ENCODE measurements at places on chromosomes 3 and 15.

GRCh38 chr3:71872256-71872655 is 87.3 kb upstream of the PROK2 start:
- DNase-seq: no peak

- no peak for DNase-seq
Measured at GRCh38 chr3:53691885-53692284, 154.3 kb downstream of the CHDH start.

- no peak for DNase-seq
Measured at GRCh38 chr15:26689462-26689861, 83.4 kb downstream of the GABRB3 start.

GRCh38 chr3:112136959-112137693 is 4.1 kb upstream of the GCSAM start:
- no peak for DNase-seq

DNA sequence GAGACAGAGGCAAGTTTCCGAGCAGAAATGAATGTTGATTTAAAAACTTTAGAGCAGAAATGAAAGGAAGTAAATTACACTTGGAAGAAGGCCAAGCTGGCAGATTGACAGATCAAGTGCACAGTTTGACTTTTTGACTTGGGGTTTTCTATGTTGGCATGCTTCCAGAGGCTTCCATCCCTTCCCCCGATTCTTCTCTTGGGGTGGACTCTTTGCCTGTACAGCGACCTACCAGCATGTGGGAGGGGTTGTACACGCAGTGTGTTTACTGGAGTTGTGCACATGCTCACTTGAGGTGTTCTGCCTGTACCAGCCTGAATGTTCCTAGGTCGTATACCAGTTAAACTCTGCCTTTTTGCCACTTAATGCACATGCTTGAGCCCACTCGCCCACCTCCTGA is 701.5 kb upstream of the GBE1 start:
- DNase-seq: no peak

DNA sequence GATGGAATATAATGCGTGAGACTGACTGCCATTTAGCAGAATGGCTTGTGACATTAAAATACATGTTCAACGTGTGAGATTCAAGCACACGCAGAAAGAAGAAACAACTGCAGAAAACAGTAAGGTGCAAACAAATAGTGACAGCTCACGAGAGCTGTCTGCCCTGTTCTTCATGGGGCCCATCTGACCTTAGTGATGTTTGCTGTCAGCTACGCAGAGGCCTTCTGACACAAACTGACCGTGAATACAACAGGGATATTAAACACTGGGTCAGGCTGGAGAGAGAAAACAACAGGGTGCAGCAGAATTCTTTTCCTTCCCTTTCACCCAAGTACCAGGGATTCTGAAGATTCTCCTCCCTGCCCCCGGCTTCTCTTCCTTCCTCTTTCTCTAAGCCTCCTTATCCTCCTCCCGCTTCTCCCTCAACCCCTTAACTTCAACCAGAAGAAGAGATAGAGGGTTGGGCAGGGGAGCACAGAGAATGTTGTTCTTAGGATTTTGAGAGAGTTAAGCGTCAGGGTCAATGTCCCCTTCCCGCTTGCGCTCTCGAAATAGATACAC is 2.1 kb downstream of the TNFAIP8L3 start:
- no peak for DNase-seq

GRCh38 chr15:60272623-60273022 is 125.2 kb downstream of the ANXA2 start:
- DNase-seq: no peak

GRCh38 chr3:14522768-14523167 is 17.4 kb downstream of the GRIP2 start:
- no peak for DNase-seq

DNA sequence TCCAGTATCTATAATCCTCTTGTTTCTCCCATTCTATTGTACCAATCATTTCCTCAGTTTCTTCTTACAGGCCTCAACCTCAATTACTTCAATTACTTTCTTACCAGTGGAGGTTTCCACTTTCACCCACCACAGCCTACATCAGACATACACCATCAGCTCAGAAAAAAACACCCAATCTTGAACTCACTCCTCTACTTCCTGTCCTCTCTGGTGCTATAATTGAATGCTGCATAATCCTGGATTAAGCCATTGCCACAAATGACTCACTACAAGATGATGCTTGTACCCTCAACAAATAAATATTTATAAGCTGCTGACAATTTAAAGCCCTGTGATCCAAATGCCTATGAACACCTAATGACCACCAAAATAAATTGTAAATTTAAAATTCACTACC is 18.5 kb downstream of the RYK start:
- no peak for DNase-seq

DNA sequence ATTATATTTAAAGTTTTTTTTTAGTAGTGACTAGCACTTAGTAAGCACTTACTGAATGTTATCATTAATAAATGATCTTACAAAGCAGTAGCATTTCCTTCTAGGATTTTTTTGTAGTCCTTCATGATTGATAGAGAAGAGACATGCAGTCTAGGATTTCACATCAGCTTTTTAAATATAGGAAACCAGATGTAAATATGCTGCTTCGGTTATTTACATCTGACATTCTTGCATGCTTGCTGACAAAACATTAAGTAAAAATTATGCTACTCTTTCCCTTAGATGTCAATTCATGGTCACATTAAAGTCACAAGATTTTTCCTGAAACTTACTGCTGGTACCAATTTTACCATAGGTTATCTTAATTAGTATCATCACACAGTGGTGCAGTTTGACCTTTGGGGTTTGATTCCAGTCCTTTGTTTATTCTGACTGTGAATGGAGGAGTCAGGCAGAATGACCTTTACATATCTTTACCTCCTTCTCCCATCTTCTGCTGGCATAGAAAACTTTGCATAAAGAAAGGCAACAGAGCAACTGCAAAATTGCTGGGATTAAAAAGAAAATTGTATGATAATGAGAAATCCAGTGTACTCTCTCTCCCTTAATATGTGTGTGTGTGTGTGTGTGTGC is 286.5 kb downstream of the LPP start:
- no peak for DNase-seq

- DNase-seq: no peak
Measured at GRCh38 chr15:99845009-99845408, 111.8 kb upstream of the LYSMD4 start.

- no peak for DNase-seq
Measured at GRCh38 chr15:94075349-94075748, 156.0 kb upstream of the MCTP2 start.

DNA sequence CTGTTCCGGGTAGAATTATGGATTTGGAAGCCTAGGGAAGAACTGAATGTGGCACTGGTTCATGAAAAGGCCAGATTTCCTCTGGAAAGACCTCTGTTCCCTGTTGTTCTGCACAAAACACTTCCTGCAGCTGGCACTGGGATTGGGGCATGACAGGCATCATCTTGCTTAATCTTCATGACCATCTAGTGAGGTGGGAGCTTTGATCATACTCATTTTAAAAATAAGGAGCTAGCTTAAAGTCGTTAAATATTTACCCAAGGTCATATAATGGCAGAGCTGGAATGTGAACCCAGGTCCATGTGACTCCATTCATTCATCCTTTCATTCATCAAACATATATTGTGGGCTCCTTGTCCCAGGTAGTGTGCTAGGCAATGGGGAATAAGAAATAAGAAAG is 40.4 kb downstream of the EBLN2 start:
- no peak for DNase-seq

- no peak for DNase-seq
Measured at GRCh38 chr3:24648063-24648462, 153.4 kb upstream of the THRB start.

- DNase-seq: no peak
Measured at GRCh38 chr3:81929697-81930096, 168.3 kb upstream of the GBE1 start.

DNA sequence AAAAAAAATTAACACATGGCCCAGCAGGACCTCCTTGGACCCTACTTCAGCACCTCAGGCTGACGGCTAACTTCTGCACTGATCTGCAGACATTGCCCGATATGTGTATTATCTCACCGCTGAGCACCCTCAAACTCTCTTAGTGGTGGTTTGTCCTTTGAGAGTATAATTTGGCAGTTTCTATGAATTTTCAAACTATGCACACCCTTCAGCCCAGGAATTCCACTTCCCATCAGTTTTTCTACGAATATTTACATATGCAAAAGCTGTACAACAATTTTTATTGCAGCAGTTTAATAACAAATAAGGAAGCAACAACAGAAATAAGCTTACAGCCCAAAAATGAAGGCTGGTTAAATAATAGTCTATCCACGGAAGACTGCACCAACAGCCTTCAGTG is 44.6 kb downstream of the HES1 start:
- DNase-seq: no peak

- DNase-seq: no peak
Measured at GRCh38 chr3:176919836-176920765, 277.2 kb downstream of the TBL1XR1 start.

GRCh38 chr15:101201411-101202174 is 50.3 kb downstream of the CHSY1 start:
- peak; percentile 91 for DNase-seq

DNA sequence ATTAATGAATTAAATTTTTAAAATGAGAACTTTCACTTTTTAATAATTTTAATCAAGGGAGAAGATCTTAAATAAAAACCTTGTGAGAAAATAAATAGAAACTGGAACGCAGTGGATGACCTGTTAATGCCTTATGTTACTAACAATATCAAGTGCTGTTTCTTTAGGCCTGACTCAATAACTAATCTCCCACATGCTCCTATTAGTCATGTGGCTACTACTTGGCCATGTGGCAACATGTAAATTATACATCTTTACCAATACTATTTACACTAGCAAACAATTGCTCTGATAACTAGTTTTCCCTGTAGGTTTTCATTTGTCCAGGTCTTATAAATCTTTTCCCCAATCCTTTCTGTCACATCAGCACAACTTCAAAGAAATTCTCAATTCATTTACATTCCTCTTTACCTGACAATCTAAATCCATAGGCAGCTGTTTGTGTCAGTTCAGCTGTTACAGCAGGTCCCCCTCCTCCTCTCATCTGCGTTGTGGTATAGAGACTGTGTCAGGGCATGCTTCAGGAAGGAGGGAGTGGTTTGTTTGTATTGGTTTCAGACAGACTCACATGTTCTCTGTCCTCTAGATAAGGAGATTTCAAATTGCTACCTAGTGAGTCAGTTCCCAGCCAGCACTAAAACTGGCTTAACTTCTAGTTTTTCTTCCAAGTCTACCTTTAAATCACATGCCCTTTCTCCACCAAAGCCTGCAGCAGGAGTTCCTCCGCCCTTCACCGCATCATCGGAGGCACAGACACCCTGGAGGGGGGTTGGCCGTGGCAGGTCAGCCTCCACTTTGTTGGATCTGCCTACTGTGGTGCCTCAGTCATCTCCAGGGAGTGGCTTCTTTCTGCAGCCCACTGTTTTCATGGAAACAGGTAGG is 11.3 kb upstream of the C3orf52 start:
- peak; percentile 85 for DNase-seq

- no peak for DNase-seq
Measured at GRCh38 chr3:154018100-154018696, 103.0 kb upstream of the ARHGEF26 start.

DNA sequence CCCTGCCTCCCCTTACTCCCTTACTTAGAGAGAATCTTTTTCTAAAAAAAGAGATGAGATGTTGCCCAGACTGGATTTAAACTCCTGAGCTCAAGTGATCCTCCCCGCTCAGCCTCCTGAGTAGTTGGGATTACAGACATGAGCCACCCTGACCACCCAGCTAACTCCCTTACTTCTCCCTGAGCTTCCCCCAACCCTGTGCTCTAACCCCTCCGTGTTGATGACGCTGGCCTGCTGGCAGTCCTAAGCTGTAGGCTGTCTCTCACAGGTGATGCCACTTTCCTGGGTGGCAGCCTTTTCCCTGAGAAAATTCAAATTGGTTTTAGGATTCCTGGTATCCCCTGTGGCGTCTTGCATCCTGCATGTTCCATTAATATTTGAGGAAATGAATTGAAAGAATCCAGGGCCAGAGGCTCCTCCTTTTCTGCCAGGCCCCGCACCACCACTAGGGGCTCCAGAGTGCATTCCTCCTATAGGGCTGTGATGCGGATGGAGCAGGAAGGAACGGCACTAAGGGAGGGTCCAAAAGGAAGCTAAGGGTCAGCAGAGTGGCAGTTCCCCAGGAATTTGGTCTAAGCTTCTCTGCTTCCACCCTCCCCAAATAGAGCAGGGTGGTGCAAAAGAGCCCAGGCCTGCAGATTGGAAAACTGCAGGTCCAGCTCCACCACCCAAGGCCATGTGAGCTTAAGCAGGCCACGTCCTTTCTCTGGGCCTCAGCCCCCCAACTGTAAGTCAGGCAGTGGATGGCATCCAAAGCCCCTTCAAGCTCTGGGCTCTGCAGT is 101.1 kb downstream of the DAPK2 start:
- no peak for DNase-seq

DNA sequence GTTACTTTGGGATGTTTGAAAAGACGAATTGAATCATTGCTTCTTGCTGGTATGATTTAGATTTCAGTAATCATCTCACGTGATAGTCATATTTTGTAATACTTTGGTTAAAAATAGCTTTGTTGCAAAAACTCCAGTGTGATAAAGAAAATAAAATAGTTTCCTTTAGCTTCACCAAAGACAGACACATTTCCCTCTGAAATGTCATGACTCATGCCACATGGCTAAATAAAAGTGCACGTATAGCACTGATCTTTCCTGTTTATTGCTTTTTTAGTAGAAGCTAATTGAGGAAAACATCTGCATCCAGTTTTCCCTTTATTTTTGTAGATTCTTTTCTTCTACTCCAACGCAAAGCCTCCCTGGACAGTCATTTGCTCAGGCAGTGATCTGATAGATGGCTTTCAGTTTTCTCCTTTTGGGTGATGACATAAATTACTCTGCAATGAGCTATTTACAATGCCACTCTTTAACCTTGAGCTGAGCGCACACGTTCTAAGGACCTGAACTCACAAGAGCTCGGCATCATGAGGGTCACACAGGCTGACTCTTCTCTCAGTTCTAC is 84.9 kb downstream of the ARNT2 start:
- peak; percentile 97 for DNase-seq

DNA sequence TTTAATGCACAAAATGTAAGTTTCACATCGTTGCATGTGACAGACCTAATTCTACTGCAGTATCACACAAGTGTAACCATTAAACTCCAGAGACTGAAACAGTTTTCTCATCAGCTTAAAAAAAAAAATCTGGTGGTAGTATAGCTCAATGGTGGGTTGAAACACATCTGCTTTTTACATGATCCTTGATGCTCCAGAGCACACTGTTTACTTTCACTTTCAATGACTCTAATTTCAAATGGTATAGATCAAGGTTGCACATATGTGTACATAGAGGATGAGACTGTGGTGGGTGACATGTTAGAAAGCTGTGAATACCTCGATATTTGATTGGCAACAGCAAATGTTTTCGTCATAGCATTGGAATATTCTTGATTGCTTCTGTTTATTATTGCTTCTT is 22.4 kb downstream of the MCTP2 start:
- no peak for DNase-seq

GRCh38 chr15:59105854-59106253 is 908 bp downstream of the CCNB2 start:
- no peak for DNase-seq

GRCh38 chr3:112519424-112520001 is 20.2 kb upstream of the BTLA start:
- DNase-seq: peak; percentile 4

DNA sequence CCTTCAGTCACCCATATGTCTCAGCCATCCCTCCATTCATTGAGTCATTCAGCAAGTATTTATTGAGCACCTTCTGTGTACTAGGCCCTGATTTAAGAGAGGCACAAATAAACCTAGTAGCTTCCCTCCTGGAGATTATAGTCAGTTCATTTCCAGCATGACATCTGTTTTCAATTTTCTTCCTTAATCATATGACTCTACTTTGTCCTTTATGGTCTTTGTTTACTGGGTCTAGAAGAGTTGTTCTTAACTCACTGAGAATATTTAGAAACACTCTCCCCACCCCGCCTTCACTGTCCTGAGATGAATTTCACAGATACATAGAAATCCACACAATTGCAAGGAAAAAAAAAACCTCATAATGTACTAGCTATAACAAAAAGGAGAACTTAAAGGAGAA is 44.8 kb upstream of the ADAMTS9 start:
- DNase-seq: peak; percentile 9

Data from BJ (cell line).